ENCODE measurements at places on chromosomes 3 and 15.
A peak's percentile ranks its signal among the peaks of the same experiment; 100 is the strongest.

GRCh38 chr3:48635222-48636021 lies at the start of gene SLC26A6:
Gene SLC26A6 (minus strand): TSS chr3:48635461. CDS start chr3:48635393, 68 bp downstream.
- DNase-seq, result peak; percentile 100

DNA sequence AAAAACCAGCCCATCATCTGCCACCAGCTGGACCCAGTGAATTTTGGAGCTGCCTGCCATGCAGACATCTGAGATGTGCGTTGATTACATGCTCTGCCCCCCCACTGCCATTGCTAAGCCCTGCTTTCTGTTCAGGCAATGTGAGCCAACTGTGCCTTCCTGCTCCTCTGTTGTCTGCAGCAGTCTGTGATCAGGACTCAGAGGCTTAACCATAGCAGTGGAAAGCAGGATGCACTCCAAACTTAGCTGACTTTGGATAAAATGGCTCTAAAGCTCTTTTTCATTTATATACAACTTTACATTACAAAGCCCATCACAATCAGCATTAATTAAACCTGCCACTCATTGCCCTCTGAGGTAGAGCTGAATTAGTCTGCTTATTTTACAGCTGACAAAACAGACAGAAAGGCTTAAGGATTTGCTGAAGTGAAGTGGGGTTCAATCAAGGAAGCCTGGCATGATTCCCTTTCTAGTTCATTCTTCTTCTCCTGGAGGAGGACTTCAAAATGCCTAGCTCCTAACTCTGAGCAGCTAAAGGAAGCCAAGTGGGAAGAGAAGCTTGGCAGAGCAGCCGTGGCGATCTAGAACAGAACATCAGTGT lies 15.7 kb upstream of the RPS27L start:
- DNase-seq, result peak; percentile 52

DNA sequence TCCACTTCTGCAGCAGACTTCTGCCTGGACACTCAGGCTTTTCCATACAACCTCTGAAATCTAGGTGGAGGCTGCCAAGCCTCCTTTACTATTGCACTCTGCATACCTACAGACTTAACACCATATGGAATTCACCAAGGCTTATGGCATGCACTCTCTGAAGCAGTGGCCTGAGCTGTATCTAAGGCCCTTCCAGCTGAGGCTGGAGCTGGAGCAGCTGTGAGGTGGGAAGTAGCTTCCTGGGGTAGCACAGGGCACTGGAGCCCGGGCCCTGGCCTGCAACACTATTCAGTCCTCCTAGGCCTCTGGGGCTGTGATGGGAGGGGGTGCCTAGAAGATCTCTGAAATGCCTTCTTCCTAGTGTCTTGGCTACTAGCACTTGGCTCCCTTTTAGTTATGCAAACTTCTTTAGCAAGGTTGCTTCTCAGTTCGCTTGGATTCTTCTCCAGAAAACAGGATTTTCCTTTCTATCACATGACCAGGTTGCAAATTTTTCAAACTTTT lies 186.6 kb upstream of the RORA start:
- DNase-seq, result no peak

DNA sequence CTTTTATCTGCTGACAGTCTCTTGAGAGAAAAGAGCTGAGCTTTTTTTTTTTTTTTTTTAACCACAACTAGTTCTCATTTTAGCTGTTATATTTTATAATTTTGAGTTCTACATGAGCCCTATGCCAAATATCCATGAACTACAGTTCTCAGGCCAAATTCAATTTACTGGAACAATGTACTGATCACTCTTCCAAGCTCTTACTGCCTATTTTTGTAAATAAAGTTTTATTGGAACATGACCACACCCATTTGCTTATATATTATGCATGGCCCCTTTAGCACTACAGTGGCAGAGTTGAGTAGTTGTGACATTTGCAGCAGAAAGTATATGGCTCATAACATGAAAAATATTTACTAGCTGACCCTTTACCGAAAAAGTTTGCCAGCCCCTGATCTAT lies 129.2 kb upstream of the SKOR1 start:
- no peak for DNase-seq

DNA sequence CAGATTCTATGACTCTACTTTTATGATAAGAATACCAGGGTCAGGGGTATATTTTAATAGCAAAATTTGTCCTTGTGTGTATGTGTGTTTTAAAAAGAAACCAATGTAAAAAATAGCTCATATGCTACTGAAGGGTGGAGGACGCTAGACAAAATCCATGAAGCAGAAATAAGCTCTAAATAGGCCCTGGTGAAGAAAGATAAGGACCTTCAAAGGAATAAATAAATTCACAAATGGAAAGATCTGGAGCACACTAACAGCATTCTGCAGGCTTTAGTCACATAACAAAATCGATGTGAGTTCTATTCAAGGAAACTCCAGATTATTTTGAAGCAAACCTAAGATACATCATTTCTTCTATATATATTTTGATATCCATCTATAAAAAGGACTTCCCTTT lies 27.2 kb upstream of the ATP11B start:
- DNase-seq, result no peak

DNA sequence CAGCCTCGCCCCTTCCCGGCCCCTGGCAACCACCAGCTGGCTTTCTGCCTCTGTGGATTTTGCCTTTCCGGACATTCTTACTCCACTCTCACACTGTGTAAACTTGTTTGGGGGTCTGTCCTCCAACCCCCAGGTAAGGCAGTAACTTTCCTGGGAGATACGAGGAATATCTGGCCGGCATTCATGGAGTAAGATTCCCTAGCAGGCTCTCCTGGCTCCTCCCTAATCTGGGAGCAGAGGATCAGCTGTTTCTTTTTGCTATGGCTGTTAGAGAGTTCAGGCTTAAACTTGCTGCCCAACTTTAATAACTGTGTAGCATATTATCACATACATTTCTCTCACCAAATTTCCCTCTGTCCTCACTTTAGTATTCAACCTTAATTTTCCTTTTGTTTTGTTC lies 64.3 kb downstream of the IGF2BP2 start:
- DNase-seq, result peak; percentile 29

GRCh38 chr3:13532085-13532484 lies 16.8 kb upstream of the FBLN2 start:
- DNase-seq, result no peak

- no peak for DNase-seq
Observed at GRCh38 chr15:88301311-88301710, 44.8 kb upstream of the NTRK3 start.

GRCh38 chr3:133419151-133419909 lies 19.5 kb downstream of the BFSP2 start:
- no peak for DNase-seq

- DNase-seq, result no peak
Observed at GRCh38 chr3:175885231-175885766, 1026.2 kb downstream of the NAALADL2 start.

DNA sequence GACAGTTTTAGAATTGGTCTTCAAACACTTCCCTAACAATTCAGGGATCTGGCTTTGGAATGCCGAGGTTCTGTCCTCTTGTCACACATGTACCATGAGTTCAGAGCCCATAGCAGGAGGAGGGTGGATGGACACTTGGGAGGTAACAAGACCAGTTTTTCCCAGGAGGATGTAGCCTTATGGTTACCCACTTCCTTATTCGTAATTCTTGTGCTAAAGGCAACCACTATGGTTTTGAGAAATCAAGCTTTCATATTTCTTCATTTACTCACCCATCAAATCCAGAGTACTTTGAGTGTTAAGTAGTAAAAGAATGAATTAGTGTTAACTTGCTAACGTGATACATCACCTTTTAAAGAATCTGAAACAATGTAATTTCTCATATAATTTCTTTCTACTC lies 479.6 kb upstream of the ALCAM start:
- no peak for DNase-seq

- DNase-seq, result no peak
Observed at GRCh38 chr3:150996731-150997130, 24.2 kb upstream of the CLRN1 start.

GRCh38 chr15:75791337-75791713 lies 51.9 kb upstream of the UBE2Q2 start:
- DNase-seq, result no peak

DNA sequence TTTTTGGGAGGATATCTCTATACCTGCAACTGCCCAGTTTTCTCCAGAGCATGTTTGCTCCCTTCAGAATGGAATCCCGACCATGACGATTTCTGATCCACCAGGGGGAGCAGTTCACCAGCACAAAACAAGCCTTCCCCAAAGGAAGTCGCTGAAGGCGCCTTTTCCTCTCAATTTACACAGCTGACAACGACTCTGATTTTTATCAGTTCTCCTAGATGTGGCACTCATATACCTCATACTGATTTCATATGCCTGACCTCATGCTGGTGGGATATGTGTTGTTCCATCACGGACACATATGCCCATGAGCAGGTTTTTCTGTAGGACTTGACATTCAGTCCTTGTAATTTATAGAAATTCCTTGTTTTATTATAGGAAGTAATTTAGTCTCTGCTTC lies 1028.2 kb downstream of the MCTP2 start:
- peak; percentile 59 for DNase-seq

- no peak for DNase-seq
Observed at GRCh38 chr3:145817870-145818483, 343.0 kb downstream of the PLOD2 start.

DNA sequence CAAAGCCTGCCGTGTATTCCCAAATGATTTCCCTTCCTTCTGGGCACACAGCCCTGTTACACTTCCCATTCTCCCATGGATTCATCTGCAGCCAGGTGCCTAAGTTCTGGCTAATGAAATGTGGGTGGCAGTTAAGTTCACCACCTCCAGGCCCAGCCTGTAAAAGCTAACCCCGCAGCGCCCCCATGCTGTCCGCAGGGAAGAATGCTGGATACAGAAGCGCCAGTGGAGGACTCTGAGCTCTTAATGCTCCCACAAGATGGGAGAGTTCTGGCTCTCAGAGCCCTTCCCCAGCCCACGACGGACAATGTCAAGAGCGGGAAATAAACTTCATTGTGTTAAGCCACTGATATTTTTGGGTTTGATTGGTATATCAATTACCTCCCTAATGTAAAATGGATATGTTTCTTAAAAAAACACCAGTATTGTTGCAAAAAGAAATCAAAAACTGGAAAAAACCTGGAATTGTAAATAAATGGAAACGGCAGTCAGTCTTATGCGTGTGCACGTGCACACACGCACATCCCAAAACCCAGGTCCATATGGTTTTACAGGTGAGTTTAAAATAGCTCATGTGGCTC lies 37.7 kb upstream of the FGD5 start:
- DNase-seq, result peak; percentile 85

GRCh38 chr15:42036966-42037365 lies 16.1 kb upstream of the PLA2G4E start:
- DNase-seq, result peak; percentile 1

DNA sequence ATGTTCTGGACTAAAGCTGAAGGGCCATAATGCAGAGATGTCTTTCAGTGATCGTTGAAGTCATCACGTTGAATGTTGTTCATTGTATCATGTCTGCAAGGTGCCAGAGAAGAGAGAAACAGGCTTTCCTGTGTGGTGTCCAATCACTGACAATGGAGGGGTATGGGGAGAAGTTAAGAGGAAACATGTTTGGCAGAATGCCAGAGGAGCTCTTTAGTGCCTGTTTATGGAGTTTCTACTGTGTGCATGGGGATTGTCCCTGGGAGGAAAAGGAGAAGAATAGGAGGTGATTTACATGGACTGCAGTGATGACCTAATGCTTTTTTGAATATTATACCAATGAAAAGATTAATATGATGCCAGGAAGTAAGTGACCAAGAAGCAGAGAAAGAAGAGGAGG lies 11.7 kb downstream of the SCAANT1 start:
- DNase-seq, result no peak

DNA sequence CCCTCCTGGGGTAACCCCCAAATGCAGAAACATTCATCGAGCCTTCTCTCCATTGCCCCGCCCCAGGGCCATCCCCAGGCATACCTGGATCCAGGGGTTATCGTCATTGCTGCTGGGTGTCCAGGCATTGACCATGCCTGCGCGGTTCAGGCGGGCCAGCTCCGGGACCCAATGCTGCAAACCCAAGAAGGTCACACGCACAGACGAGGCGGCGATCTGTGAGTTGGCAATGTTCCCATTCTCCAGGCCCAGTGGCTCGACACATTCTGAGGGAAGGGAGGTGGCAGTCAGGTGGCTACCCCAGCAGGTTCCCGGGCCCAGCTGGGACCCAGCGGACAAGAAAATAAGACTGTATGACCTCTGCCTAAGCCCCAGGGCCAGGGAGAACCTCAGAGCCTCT lies 6.1 kb downstream of the MFGE8 start:
- peak; percentile 4 for DNase-seq

- no peak for DNase-seq
Observed at GRCh38 chr3:61673651-61674050, 112.3 kb downstream of the PTPRG start.

DNA sequence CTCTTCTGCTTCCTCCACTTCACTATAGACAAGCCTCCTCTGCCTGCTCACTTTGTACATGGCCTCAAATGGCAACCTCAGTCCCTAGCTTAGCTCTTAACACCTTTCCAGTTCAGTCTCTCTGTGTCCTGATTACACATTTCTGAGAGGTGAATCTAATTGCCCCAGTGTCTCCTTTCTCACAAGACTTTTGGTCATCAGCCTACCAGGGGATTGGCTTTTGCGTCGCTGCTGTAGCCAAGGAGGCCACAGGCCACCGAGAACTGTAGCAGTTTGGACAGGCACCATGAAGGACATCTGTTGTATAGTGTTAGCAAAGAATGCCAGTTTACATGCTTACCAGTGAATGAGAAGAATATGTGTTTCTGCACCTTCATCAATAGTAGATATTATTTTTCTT lies 8.5 kb downstream of the IREB2 start:
- DNase-seq, result no peak

GRCh38 chr3:141372656-141373055 lies 4.4 kb downstream of the ZBTB38 start:
- DNase-seq, result no peak

DNA sequence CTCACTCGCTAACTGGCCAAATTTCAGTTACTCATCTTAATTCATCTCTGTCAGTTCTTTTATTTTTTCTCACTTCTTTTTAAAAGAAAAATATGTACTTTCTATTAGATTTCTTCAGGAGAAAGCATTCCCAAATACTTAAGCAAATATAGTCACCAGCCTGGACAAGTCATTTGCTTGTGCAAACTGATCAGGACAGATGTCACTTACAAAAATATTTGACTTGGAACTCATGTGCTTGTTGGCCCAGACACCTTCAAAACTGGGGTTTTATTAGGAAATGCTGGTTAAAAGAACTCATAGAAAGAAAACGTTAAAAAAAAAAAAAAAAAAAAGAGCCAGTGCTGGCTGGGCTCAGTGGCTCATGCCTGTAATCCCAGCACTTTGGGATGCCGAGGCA lies 31.3 kb upstream of the FOXP1 start:
- no peak for DNase-seq

DNA sequence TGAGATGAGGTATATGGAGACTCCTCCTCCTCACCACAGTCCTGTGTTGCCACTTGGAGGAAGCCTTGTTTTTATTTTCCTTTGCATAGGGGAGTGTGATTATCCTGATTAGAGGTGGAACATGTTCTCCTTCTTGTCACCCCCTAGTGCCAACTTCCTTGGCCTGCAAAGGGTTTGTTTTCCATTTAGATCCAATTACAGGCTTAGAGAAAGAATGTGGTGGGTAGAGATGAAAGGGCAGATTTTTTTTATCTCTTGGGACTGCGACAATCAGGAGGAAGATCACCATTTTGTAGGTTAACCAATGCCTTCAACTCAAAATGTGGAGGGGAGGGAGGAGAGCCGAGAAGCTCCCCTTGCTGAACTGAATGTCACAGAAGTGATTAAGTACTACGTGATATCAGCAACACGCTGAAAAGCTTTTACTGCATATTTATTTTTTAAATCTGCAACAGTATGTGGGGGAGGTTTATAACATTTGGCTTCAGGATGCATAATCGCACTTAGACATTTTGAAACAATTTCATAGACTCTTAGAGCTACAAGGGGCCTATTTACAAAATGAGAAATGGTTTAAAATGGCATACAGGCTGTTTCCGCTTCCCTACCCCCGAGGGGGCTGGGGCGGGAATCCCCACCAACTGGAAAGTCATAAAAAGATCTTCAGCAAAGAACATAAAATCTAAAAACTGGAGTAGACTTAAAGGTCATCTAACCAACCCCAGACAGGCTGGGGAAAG lies 2.4 kb downstream of the LMCD1 start:
- DNase-seq, result no peak

All from iPS-NIHi11 (cell line).